ENCODE measurements at places on chromosomes 16 and 17.
A peak's percentile ranks its signal among the peaks of the same experiment; 100 is the strongest.

GRCh38 chr17:42409523-42410318 is 13.3 kb downstream of the CAVIN1 start:
- DNase-seq = no peak

- DNase-seq = peak; percentile 88
These were observed 1.1 kb upstream of the MLLT6 start for GRCh38 chr17:38703742-38704605.

- DNase-seq = peak; percentile 42
These were observed at the start of gene GPRC5C for GRCh38 chr17:74431568-74432423. GPRC5C (plus strand) TSS chr17:74432088; CDS start chr17:74439777, 7,689 bp downstream.

- no peak for DNase-seq
These were observed 10.2 kb downstream of the RSAD1 start for GRCh38 chr17:50488880-50489279.
